ENCODE measurements at places on chromosomes 3 and 15.

DNA sequence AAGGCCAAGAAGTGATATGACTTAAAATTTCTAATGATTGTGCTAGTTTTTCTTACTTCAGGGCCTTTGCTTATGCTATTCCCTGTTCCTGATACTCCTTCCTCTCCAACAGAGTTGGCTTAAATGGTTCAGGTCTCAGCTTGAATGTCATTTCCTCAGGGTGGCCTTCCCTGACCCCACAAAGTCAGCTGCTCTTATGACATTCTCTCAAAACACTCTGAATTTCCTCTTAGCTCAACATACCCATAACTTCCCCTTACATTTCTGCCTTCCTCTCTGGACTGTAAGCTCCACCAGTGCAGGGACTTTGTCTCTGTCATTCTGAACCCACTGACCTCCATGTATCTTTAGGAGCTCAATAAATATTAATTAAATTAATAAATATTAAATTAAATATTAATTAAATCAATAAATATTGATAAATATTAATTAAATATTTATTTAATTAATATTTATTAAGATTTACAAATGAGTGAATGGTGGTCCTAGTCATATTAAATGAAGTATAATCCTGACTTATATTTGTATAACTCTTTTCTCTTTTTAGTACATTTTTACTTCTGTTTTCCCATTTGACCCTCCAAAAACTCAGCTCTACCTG is 17.9 kb upstream of the TMCC1 start:
- DNase-seq: no peak

DNA sequence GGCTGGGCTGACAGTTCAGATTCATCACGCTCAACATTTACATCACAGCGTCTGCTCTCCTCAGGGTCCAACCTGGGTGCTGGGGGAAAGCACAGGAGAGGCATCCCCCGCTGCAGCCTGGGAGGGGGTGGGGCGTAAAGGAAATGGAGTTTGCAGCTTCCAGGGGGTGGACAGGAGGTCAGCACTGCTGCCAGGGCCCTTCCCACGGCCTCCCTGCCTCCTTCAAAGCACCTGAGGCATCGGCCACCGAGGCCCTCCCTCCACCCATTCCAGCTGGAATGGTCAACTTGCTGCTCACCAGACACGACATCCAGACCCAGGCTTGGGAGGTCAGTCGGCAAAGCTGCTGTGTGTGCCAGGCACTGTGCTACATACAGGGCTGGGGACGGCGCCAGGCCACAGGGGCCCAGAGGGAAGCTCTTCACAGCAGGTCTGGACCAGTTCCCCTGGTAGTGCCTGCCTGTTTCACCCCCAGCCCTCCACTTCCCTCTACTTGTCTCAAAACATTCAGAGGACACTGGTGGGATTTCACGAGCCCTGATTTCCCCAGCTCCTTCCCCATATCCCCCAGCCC is 120.7 kb downstream of the ANP32A start:
- peak; percentile 21 for DNase-seq

GRCh38 chr15:74259821-74260607 is 23.9 kb downstream of the CCDC33 start:
- DNase-seq: no peak

- no peak for DNase-seq
Observed at GRCh38 chr3:161096771-161097367, 8.3 kb downstream of the B3GALNT1 start.

GRCh38 chr3:56547486-56547885 is 9.5 kb upstream of the CCDC66 start:
- no peak for DNase-seq

DNA sequence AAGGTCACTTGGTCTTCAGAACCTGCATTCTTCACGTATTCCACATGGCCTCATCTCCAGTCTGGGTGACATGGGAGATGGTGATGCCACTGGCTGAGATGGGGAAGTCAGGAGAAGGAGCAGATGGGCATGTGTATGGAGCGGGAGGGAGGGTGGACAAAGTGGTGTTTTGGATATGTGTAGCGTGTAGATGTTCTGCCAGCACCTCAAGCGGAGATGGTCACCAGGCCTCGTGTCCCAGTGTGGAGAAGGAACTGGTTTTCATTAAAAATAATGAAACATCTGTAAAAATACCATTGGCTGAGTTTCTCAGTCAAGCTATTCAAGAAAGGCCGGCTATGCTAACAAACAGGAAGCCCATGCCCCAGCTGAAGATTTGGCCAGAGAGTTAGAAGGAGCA is 26.2 kb downstream of the LARP6 start:
- no peak for DNase-seq

DNA sequence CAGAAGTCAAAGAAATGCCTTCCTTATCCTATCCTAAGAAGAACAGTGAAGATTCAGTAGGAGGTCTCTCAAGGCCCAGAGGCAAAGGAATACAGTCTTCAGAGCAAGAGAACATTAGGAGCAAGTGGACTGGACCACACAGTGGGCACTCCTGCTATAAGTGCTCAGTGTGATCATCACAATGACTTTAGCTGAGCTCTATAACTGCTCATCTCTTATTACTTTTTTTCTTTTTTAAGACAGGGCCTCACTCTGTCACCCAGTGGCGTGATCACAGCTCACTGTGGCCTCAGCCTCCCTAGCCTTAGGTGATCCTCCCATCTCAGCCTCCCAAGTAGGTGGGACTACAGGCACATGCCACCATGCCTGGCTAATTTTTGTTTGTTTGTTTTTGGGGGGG is 48.1 kb downstream of the COL8A1 start:
- no peak for DNase-seq

DNA sequence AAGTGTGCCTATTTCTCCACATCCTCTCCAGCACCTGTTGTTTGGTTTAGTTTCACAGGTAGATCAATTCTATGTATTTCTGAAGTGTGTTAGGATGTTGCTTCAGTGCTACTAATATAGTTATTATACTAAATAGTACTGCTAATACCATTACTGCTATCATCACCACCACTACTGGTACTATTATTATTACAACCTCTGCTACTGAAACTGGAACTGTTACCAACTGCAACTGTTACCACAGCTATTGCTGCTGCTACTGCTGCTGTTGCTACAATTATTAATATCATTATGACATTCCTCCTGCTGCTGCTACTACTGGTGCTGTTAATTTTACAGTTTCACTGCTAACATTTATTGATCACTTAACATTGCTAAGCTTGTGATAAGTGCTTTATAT is 8.3 kb upstream of the LMOD3 start:
- no peak for DNase-seq

- peak; percentile 13 for DNase-seq
Observed at GRCh38 chr3:128226795-128227395, 73.6 kb downstream of the EEFSEC start.

DNA sequence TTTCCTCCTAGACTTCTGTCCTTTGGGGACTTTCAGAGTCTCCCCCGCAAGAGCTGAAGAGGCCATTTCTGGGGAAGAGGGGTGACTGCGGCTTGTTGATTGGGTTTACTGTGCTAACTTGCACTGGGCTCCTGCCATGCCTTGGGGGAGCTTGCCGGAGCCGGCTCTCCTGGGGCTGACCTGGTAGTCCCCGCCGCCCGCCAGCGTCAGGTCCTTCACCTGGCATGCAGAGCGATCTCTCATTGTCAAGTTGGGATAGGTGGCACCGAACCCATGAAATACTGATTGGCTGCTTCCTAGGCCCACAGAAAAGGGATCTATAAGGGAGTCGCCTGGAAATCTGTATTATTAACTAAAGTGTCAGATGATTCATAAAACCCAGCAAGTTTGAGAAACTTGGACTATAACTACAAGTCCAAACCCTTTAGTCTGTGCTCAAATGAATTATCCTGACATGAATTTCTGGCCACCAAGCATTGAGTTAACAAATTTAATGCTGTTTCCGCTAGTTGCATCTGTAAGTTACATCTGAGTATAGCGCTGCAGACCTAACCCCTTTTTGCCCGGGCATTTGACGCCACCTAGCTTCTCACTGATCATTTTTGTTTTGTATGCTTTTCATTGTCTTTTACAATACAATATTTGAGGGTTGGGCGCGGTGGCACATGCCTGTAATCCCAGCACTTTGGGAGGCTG is 607 bp upstream of the IMP3 start:
- DNase-seq: peak; percentile 32

DNA sequence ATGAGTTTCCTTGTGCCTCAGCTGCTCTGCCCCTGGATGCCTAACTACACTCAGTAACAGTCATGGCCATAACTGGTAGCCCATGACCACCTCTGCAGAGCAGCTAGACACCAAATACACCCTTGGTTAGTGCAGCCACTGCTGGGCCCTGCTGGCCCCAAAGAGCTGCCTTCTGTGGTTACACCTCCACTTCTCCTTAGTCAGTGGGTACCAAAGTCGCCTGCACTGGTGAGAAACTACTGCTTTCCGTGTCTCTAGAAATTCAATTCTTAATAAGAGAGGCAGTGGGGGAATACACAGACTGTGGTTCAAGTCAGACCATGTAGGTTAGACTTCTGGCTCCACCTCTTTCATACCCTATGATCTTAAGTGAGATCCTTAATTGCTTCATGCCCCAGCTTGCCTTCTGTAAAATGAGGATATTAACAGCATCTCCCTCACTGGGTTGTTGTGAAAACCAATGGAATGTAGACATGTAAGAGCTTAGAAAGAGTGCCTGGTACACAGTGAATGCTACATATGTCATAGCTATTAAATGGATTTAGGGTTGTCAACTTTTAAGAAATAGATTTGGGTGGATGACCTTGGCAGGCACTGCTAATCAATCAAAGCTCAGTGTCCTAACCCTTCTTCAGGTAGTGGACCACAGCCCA is 18.2 kb downstream of the HEG1 start:
- DNase-seq: no peak

DNA sequence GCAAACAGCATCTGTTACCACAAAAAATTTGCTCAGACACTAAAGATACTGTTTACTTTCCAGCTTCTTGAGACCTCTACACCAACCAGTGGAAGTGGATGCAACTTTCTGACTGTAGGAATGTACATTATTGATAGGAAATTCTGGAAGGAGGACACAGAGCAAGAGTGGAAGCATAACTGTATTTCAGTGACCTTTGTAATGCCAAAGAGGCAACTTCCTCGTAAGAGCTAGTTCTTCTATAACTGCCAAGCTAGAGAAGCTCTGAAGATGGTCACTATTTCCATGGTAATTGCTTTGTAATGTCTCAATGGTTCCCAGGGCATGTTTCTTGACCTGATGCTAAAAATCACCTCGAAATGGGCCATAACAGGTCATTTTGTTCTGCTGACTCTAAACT is 96.3 kb upstream of the SLC2A2 start:
- no peak for DNase-seq

- DNase-seq: no peak
Observed at GRCh38 chr3:47265725-47266428, 16.7 kb downstream of the KIF9 start.

DNA sequence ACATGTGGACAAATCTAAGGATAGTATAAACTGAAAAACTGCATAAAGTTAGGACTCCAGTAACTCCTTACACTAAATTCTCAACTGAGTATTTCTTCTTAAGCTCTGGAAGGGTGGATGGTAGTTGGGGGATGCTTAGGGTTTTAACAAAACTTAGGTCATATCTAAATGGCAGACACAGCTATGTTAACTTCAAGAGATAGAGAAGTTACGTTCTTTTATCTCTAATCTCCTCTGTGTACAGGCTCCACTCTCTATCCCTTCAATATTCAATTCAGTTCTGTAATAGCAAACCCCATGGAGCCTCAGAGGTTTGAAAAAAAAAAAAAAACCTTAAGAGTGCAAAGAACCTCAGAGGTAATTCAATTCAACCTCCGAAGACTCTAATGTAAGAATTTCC is 3.1 kb downstream of the CMTM6 start:
- no peak for DNase-seq

- DNase-seq: no peak
Observed at GRCh38 chr3:175295248-175296130, 436.4 kb downstream of the NAALADL2 start.
